Sciatic nerve (tissue), 2 donors: ENCODE measurements at places on chromosomes 12 and 14.

GRCh38 chr14:62066304-62066703 is 304.1 kb downstream of the SNAPC1 start:
- no peak for DNase-seq

GRCh38 chr14:59275668-59276067 is 87.2 kb downstream of the DAAM1 start:
- DNase-seq: no peak

GRCh38 chr12:106064721-106065021 is 74.1 kb downstream of the NUAK1 start:
- no peak for DNase-seq

DNA sequence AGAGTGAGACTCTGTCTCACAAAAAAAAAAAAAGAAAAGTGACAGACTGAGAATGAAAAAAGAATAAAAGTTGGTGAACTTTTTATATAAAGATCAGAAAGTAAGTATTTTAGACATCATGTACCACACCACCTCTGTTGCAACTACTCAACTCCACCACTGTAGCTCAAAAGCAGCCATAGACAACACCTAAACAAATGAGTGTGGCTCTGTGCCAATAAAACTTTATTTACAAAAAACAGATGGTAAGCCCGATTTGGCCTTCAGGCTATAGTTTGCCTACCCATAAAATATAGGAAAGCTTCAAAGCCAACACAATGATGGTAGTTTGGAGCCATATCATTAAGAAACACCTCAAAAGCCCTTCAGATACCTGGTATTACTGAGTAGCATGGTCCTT is 154.5 kb upstream of the FOXN3 start:
- no peak for DNase-seq

DNA sequence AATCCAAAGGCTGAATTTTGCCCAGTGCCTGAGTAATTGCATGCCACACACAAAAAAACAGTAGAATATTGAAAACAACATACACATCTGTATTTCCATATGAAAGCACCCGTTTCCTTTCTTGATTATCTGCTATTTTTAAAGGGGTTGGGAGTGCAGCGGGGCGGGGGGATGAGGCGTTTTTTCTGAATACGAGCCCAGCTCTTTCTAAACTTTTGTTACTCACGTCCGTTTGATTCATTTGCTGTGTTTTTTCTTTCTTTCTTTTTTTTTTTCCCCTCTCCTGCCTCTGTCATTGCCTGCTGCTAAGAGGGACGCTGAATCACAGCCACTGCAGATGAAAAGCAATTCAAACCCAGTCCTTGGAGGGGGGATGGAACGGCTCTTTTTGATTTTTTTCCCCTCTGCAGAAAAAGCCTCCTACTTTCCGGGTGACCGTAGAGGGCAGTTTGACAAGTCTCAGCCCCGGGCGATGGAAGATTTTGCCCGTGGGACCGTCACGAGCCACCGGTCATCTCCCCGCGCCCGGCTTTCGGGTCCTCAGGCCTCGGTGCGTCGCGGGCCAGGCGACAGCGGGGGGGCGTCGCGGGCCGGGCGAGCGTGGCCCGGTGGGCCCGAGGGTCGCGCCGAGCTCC is 572 bp upstream of the RASSF8 start:
- DNase-seq: no peak

DNA sequence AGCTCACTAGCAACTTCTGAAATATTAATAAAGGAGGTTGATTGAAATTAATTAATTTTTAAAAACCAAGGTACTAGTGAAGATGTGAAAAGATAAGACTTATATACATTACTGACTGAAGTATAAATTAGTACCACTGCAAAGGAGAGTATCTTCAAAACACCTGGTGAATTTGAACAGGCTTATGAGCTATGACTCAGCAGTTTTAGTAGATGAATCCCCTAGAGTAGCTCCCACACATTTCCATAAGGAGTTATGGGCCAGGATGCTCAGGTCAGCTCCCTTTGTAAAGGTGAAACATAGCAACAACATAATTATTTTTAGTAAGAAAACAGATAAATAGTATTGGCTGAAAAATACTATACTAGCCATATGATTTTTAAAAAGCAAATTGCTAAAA is 218.6 kb downstream of the SYT1 start:
- DNase-seq: no peak

- no peak for DNase-seq
These were observed 38.8 kb downstream of the MDM1 start for GRCh38 chr12:68293347-68293746.

DNA sequence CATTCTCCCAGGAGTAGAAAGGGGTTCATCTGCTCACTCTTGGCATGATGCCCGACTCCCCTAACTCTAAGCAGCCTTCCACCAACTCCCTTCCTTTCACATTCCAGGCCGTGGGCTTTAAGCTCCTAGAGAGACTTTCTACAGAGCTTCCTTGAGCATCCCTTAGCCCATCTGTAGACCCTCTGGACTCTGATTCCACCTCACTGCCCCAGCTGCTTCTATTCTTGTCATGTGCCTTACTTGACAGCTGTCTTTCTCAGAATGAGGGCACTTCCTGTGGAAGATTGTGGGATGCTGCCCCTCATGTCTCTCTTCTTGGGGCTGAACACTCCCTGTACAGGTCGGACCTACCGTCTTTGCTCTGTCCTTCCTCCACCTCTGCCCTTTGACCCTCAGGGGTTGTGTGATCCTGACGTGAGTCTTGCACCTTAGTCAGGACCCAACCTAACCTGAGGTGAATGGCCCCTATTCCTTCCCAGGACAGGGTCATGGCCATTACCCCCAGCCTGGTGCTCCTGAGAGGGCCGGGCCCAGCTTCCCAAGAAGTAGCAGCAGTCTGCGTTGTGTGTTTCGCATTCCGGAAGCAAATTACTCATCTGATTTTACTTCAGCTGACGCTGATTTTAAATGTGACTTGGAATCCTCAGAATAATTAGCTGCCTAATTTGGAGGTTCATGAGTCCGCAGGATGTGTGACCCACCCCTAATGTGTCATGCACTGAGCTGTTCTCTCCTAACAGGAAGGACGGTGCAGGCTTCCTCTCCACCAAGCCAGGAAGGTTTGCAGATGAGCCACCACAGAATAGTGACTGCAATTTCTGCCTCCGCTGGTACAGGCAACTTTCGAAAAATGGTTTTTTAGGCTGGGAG is 2.7 kb upstream of the GALNT6 start:
- DNase-seq: no peak

DNA sequence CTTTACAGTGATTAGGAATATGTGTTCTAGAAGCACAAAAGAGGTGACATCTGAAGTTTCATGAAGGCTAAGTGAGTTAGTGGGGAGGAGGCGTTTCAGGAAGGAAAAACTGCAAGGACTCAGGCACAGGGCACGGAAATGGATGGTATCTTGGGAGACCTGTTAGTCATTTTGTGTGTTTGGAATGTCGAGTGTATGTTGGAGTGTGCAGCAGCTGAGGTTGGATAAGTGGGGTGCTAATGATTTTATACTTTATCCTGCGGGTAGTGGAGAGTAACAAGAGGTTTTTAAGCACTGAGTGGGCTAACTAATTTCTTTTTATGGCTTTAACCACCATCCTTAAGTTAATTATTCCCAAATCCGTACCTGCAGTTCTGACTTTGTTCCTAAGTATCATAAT is 571.5 kb upstream of the FBXO33 start:
- DNase-seq: no peak

DNA sequence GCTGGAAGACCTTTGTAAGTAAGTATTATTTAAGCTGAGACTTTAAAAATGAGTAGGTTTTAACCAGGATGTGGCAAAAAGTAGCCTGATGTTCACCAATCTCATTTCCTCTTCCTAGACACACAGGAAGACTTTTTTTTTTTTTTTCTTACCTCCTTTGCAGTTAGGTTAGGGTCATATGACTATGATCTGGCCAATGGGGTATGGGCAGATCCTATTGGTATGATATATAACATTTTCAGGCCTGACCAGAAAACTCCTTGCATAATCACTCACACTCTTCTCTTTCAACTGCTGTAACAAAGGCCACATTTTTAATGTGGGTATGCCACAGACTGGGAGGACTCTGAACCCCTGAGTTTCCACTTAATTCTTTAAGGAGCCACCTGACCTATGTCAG is 2.7 kb upstream of the RPS6KA5 start:
- no peak for DNase-seq

- peak; percentile 82 for DNase-seq
These were observed 113.7 kb downstream of the NCOR2 start for GRCh38 chr12:124453419-124454351.

DNA sequence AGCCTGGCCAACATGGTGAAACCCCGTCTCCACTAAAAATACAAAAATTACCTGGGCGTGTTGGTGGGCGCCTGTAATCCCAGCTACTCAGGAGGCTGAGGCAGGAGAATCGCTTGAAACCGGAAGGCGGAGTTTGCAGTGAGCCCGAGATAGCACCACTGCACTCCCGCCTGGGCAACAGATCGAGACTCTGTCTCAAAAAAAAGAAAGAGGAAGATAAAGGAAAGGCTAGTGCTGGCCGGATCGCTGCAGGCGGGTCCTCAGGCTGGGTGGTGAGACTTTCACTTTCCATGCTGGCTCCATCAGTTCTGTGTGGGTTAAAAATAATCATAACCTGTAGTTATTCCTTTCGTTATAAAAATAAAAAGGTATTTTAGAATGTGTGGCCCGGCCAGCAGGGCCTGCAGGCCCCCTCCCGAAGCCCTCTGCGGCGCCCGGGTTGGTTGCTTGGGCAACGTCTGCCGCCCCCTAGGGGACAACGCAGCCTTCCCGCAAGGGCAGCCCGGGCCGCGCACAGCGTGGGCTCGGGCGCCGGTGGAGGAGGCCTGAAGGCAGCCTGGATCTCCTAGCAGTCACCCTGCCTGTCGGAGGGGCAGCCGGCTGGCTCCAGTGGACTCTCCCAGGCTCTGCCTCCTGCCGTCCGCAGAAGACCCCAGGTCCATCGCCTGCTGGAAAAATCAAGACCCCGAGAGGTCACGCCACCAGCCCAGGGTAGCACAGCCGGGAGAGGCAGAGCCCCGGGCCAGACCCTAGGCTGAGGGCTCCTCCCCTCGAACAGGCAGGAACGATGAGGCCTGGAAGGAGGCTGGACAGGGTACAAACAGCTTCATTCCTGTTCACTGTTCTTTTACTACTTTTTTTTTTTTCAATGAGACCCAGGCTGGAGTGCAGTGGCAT is 5.0 kb upstream of the SLC25A47 start:
- DNase-seq: peak; percentile 87

- peak; percentile 91 for DNase-seq
These were observed 23.6 kb downstream of the HSP90AA1 start for GRCh38 chr14:102063109-102063807.

DNA sequence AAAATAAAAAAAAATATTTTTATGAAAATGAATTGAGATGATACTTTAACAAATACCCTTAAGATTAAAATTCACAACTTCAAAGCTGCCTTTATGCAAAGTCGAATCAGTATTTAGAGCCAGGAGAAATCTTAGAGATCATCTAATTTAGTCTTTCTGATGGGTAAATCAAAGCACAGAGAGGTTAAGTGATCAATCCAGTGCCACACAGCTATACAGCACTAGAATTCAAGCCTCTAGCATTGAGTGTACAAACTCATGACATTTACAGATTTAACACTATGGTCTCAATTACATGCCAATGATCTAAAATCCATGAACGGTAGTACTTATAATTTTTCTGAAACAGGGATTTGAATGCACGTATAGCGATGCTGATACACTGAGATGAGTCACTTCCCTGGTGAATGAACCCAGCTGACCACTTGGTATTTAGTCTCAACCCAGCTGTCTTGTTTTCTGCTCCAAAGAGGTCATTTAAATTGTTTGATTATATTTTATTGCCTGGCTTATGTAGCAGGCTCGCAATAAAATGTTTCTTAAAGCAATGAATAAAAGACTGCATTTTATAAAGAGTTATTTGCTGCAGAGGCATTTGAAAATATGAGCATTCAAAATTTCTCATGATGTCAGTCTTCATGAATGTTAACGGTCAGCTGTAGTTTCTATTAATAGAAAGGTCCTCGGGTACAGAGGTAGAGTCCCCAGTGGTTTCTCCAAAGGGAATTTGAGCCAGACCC is 152.4 kb upstream of the PRICKLE1 start:
- no peak for DNase-seq

DNA sequence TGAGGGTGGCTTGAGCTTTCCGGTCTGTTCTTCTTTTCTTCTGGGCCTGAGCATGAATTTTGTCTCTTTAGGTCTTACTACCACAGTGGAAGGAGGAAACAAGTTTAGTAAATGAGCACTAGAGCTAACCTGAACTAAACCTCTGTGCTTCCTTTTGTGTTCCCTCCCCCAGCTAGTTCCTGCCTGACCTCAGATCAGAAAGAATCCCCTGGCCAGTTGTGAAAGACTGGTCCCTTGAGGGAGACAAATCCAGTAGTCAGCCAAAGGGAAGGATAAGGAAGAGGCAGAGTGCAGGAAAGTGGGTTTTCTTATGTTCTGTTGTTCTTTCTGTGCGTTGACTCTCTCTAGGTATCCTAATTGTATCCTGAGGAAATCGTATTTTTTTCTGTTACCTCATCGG is 17.5 kb downstream of the ZNF664 start:
- DNase-seq: no peak

DNA sequence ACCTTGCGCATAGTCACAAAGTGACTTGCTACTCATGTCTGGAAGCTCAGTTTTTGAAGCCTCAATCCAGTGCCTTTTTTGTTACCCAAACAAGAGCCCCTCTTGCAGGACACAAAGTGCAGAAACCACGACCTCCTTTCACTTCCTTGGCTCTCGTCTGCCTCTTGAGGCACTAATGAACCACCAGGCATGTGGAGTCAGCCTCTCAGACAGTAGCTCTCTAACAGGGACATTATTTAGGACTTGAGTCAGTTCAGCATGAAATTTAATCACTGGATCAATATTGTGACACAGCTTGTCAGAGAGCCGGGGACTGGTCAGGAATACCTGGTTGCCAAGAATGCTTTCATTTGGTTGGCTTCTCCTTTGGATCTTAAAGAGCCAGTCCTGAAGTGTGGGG is 46.7 kb downstream of the HSPB8 start:
- DNase-seq: no peak

DNA sequence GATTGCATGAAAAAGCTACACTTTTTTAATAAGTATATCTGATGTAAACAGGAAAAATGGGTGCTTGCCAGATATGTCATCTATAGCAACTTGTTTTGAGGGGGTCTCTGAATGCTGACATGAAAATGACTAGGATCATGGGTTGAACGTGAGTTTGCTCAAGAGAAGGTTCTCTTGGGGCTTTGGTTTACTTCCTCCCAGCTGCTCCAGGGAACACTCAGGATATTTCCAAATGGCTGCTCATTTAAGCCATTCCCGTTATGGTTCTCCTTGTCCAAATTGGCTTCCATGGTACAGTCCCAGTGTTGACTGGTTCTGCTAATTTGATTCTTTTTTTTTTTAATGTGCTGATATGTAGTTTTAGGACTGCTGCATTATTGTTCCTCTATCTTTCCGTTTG is 118.3 kb downstream of the ETV6 start:
- no peak for DNase-seq

DNA sequence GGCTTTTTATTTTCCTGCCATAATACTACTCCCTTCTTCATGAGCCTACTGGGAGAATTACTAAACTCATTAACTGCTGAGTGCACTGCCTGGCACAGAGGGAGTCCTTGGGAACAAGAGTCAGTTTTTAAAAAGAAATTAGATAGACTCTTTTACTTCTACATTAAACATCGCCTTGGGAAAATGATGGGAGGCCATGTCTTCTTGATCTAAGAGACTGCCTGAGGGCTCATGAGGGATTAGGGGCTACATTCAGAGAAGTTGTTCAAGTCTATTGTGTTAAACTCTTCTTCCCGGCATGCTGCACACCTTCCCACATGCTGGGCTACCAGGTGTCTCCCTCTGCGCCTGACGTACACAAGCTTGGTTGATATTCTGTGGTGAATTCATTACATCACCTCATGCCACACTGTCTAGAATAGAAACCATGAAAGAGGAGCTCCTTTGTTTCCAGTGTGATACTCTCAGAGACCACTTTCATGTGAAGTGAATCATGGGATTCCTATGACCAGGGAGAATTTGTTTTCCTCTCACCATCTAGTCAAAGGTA is 1422.3 kb downstream of the AACS start:
- DNase-seq: no peak
